ENCODE measurements at places on chromosomes 1 and 21.

GRCh38 chr1:154931940-154932487 is 4.5 kb downstream of the PMVK start:
- no peak for DNase-seq

- peak; percentile 57 for DNase-seq
Observed at GRCh38 chr1:91790392-91790791, 95.6 kb downstream of the TGFBR3 start.

GRCh38 chr1:39573736-39574624 is 2.6 kb downstream of the PABPC4 start:
- no peak for DNase-seq

DNA sequence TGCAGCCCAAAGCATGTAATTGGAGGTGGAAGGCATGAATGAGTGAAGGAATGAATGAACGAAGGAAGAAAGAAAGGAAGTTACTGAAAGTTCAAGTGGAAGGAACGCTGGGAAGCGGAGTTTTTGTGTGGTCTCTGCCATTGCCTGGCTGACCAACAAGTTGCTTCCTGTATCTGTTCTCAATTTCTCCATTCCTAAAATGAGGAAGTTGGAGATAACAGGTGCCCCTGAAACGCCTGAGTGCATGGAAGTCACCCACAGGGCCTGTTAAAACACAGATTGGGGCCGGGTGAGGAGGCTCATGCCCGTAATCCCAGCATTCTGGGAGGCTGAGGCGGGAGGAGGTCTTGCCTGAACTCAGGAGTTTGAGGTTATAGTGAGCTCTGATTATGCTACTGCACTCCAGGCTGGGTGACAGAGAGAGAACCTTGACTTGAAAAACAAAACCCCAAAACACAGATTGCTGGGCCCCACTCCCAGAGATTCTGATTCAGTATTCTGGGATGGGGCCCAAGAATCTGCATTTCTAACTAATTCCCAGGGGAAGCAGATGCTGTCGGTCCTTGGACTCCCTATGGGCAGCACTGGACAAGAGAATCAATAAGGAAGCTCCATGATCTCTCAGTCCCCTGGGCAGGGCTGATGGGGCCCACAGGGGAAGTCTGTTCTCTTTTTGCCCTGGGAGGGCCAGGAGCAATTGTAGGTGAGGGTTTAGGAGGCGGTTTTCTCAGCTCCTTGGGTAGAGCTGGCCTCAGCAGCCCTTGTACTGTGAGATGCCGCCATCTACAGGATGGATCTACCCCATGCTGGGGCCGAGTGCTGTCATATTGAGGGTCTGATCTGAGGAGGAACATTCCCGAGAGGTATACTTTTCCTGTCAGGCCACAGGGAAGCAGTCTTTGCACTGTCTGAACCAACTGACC is 3.3 kb upstream of the CNR2 start:
- DNase-seq: peak; percentile 21

DNA sequence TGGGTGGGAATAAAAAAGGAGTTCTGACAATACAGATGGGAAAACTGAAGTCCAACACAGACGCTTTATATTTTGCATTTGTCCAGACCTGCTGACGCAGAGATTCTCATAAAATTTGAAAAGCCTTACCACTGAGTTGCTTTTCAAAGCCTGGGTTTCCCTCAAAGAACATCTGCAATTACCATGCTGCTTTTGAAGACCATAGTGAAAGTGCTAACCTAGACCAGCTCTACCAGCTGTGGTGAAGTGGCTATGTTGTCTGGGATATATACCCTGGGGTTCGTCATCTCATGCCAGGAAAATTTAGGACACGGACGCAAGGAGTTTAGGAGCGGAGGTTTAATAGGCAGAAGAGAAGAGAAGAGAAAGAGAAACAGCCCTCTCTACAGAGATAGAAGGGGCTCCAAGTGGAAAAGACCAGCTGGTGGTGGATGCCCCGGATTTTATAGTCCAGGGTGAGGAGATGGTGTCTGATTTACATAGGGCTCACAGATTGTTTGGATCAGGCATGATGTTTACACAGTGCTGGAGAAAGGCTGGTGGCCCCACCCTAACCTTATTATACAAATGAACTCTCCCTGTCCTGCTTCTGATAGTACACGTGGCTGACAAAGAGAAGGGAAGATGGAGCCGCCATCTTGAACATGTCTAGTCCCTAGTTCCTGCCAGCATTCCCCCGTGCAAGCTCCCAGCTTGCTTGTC is 73.8 kb downstream of the AK4 start:
- DNase-seq: no peak

- DNase-seq: no peak
Observed at GRCh38 chr1:238293075-238293474, 402.4 kb upstream of the ZP4 start.

- DNase-seq: no peak
Observed at GRCh38 chr1:68293609-68294366, 61.5 kb upstream of the WLS start.

- DNase-seq: peak; percentile 27
Observed at GRCh38 chr1:147496571-147497210, 44.6 kb upstream of the BCL9 start.

- no peak for DNase-seq
Observed at GRCh38 chr1:29236712-29237128, 398 bp downstream of the PTPRU start.

DNA sequence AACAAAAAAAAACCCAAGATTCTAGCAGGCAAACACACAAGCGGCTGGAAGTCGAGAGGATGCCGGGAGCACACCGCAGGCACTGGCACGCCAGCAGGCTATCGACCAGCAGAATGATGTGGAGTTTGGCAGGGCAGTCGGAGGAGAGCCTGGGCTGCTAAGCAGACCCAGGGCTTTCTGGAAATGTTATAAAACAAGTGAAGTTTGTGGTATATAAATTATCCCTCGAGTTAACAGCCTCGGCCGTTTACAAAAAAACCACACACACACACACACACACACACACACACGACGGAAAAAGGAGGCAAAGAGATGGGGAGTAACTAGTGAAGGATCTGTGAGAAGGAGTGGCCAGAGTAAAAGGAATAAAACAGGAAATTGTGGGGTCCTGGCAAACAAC is 87.2 kb upstream of the IVNS1ABP start:
- DNase-seq: no peak

GRCh38 chr1:184483101-184483683 is 96.4 kb downstream of the C1orf21 start:
- DNase-seq: no peak

GRCh38 chr1:24353292-24353891 is 34.2 kb downstream of the GRHL3 start:
- no peak for DNase-seq

DNA sequence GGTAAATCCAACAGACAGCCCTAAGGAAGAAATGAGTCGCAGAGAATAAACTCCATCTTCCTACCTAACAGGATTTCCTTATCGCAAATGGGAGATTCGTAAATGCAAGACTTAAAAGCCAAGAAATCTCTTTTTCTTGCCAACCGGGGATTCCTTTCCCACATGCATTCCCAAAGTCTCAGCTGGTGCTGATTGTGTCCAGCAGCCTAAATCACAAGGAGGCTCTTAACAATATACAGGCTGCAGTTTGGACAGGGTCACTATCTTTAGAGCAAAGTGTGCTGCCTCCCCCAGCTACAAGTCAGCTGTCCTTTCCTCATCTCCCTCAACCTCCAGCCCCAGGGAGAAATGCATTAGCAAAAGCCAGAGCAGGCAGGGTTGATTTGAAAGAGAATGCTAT is 189.8 kb upstream of the PLXNA2 start:
- no peak for DNase-seq

- no peak for DNase-seq
Observed at GRCh38 chr1:36486439-36487335, 4.0 kb upstream of the CSF3R start.

- no peak for DNase-seq
Observed at GRCh38 chr1:173411835-173412742, 65.0 kb upstream of the PRDX6 start.

- DNase-seq: no peak
Observed at GRCh38 chr21:29501451-29501850, 202.7 kb downstream of the BACH1 start.

- DNase-seq: no peak
Observed at GRCh38 chr1:56533197-56533596, 46.2 kb downstream of the PLPP3 start.

DNA sequence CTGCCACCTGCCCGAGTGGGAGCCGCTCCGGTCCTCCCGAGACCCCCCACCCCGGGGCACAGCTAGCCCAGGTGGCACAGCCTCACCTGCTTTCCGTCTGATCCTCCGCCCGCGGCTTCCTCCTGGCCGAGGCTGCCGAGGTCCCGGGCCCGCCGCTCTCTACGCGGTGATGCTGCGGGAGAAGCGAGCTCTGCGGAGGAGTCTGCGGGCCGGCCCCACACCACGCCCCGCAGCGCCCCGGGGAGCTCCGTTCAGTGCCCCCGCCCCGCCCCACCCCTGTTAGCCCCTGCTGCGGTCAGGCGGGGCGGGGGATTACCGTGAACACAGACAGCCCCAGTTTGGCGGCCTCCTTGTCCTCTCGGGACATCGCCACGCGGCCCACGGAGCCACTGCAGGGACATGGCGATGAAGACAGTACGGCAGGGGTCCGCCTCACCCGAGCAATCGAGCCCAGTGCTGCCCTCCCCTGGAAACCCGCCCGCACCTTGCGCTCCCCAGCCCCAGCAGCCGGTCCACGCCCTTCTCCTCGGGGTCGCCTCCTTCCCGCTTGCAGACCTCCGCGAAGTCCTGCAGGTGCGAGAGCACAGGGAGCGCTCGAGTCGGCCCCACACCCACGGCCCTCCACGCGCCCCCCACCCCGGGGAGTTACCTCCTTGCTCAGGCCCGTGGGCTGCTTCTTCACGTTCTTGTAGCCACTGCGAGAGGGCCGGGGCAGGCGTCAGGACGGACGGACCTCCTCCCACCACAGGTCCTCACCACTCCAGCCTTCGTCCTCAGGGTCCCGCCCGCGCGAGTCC is 933 bp downstream of the C1orf35 start:
- peak; percentile 39 for DNase-seq

DNA sequence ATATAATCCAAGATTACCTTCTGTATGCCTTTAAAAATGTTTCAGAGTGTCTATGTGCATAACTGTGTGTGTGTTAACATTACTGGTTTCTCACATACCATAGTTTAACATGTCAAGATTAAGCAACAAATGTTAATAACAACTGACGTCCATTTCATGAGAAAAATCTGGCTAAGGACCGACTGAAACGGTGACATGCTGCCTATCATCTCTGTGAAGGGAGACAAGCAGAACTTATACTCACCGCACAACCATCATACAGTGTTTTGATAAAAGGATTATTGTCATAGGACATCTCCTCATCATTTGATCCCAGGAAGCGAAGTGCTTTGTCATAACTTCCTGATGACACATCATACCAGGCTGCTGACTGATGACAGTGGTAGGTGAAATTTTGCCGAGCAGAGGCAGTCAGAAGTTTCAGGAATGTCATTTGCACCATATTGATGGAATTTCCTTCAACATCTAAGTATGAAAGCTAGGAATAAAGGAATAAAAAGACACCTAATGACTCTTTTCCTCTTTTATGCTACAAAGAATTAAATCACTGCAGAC is 228.8 kb downstream of the COL11A1 start:
- no peak for DNase-seq

DNA sequence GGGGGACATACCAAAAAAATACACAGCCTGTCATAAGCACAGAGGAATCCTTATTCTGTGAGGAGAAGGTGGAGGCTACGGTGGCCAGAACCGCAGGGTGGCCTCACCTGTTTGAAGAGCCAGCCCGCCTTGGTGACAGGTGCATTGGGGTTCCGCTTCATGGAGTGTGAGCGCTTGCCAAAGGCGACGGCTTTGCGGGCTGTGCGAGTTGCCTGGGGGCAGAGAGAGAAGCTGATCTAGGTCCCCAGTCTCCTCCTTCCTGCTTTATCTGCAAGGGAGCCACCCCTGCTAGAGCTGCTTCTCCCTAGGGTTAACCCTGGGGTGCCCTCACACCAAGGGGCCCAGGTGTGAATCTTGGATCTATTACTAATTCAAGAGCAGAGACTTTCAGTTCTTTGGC is 54.3 kb upstream of the GOLT1A start:
- DNase-seq: peak; percentile 81

GRCh38 chr1:245671349-245671748 is 516.6 kb downstream of the KIF26B start:
- DNase-seq: no peak

- DNase-seq: no peak
Observed at GRCh38 chr1:37537378-37537777, 16.7 kb downstream of the SNIP1 start.

DNA sequence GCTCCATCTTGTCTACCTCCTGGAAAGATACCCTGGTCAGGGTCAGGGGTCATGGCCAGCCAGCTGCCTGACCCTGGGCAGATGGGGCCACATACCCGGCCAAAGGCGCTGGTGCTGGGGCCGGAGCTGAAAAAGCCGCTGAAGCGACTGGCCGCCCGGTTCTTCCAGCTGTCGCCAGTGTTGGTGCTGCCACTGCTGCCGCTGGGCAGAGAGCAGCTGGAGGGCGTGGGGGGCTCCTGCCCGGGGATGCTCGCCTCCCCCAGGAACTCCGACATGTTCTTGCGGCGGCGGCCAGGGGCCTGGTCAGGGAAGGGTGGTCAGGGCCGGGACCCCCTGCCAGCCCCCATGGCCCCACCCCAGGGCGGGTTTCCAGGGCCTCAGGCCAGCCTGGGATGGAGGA is 7.2 kb upstream of the TNFRSF25 start:
- no peak for DNase-seq

DNA sequence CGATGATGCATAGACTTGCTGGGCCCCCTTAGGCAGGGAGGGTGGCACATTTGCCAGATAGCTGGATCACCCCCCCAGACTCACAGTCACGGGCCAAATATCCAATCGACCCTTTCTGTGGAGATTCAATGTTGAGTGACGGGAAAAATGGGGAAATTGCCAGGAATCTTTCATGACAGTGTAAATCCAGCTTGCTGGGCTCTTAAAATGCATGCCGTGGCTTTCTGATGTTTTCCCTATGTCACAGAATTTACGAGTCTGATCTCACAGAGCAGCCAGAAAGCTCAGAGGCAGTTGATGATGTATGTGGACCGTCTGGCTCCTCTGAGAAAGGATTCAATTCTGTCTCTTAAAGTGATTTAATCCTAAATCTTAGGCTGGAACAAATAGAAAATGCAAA is 150.1 kb upstream of the ZNF644 start:
- DNase-seq: no peak

- no peak for DNase-seq
Observed at GRCh38 chr1:4172644-4173599, 272.9 kb upstream of the C1orf174 start.

DNA sequence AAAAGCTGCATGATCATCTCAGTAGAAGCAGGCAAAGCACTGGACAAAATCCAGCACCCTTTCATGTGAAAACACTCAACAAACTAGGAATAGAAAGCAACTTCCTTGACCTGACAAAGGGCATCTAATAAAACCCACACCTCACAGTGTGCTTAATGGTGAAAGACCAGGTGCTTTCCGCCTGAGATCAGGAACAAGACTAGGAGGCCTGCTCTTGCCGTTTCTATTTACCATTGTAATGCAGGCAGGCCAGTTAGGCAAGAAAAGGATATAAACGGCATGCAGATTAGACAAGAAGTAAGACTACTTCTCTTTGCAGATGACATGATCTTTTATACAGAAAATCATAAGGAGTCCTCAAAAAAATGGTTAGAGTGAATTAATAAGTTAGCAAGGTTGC is 37.2 kb downstream of the SLC37A1 start:
- DNase-seq: peak; percentile 80

Data from NCI-H2081 (cell line).